ENCODE measurements at places on chromosomes 7 and 10. TPM values are rescaled to one million over a fixed set of nuclear protein-coding genes. Genes with fewer than 3 reads are reported as not detected.

MYL10 gene
- 5.1 TPM for total RNA-seq

PRRT4 gene
- total RNA-seq, result 0.46 TPM

PAPOLB gene
- total RNA-seq, result not detected

PRSS37 gene
- total RNA-seq, result not detected

Measured in chondrocyte (in vitro differentiated cells).